Kidney (tissue), 22 donors: ENCODE measurements at places on chromosomes 5 and 9. TPM values are rescaled to one million over a fixed set of nuclear protein-coding genes. Genes with fewer than 3 reads are reported as not detected.

Gene PCDHGA9
- polyA plus RNA-seq: 0.54 TPM

GRCh38 chr9:74551266-74551665 is 54.1 kb downstream of the RORB start:
- DNase-seq: no peak

DNA sequence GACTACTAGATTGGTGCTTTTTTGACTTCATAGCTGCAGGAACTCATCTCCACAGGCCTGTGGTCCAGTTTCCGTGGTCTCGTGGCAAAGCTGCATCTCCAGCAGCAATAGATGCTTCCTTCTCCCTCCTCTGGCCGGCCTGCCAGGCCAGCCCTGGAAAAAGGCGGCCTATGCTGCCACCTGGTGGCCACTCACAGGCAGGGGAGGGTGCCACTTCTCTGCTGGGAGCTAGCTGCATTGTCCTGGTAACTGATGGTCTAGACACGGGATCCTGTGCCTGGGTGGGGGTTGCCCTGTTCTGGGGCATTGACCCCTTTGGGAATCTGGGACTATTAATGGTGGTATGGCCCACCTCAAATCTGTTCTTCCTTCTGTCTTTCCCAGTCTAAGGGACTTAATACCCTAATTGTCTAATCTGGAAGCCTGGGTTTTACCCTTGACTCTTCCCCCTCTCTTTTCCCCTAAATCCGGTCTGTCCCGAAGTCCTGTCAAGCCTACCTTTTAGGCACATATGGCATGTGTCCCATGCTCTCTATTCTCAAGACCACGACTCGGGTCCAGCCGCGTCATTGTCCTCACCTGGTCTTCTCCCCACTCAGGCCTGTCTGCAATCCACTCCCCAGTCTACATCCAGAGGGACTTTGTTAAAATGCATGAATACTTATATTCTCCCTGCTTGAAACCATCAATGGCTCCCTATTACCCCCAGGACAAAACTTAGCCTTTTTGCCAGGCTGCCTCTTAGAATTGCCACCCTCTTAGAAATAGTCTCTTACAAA is 20.1 kb upstream of the PTGS1 start:
- DNase-seq: peak; percentile 81

GRCh38 chr5:132013711-132014110 is 2.3 kb upstream of the ACSL6 start:
- DNase-seq: no peak

GRCh38 chr9:124440786-124441185 is 9.5 kb upstream of the ADGRD2 start:
- DNase-seq: no peak
